ENCODE measurements at places on chromosomes 11 and 22.

- DNase-seq, result no peak
These were observed 8.1 kb upstream of the NEU3 start for GRCh38 chr11:74980634-74981033.

- no peak for DNase-seq
These were observed 22.3 kb downstream of the HPS4 start for GRCh38 chr22:26461188-26461810.

- DNase-seq, result no peak
These were observed 2.7 kb downstream of the PPFIBP2 start for GRCh38 chr11:7516475-7516874.

- DNase-seq, result no peak
These were observed 26.3 kb upstream of the RBMXL2 start for GRCh38 chr11:7062534-7062933.

DNA sequence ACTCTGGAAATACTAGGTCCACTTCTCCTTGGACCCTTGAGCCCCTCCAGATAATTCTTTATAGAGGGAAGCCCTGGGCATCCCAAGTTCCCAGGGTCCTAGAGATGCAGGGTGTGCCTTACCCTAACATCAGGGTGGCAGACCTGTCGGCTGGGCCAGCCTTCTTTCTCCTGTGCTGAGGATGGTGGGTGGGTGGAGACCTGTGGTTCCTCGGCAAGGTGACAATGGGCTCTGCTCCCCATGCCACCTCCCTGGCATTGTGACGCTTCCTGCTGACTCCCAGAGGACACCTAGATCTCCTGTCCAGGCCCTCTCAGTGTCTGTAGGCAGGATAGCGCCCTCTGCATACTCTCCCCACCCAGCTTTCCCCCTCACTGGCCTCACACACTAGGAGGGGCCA lies 3.8 kb upstream of the DERL3 start:
- DNase-seq, result no peak

DNA sequence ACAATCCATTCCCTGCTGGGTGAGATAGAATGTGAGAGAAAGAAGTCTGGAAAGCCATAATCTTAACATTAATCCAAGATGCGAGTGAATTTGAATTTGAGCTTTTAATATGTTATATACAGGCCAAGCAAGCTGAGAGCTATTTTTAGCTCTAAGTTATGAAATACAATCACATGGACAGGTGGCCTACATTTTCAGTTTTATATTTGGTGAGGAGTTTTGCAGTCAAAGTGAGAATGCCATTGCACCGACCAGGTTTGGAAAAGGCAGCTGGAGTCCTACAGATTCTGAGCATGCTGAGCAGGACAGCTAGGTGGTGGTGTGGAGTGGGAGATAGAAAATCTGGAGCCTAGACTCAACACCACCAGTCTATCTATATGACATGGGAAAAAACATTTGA lies 12.0 kb downstream of the OR5B21 start:
- no peak for DNase-seq

- DNase-seq, result no peak
These were observed 46.1 kb downstream of the PISD start for GRCh38 chr22:31615940-31616314.

DNA sequence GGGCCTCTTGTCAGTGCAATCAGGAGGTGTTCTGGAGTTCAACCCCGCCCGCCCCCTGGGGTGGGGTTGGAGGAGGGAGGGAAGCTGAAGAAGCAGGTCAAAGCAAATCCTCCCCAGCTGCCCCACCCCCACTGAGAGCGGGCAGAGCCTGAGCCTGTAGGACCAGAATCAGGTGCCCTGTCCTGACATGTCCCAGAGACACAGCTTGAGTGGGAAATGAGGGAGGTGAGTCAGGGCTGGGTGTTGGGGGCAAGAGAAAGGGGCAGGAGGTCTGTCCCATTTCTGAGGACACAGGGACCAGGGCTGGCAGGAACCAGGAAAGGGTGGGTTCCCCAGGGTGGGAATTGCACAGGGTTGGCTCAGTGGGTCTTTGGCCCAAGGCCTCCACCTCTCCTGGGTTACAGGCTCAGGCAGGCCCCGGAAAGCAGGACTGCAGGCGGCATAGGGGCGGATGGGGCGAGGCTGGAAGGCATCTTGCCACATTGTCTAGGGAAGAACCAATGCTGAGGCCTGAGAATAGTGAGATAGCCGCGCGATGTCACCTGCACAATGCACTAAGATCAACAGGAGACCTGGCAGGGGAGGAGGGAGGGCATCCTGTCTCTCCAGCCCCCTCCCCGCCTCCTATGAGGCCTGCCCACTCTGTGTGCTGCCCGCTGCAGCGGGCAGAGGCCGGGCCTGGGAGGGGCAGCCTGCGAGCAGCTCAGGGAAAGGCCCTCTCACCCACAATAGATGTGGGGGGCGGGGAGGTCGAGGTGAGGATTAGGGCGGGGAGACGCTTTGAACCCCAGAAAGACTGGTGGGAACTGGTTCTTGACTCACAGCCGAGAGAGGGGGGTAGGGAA lies 32.4 kb downstream of the NECTIN1 start:
- DNase-seq, result no peak

- DNase-seq, result no peak
These were observed 9.1 kb downstream of the PPP6R3 start for GRCh38 chr11:68469642-68470041.

DNA sequence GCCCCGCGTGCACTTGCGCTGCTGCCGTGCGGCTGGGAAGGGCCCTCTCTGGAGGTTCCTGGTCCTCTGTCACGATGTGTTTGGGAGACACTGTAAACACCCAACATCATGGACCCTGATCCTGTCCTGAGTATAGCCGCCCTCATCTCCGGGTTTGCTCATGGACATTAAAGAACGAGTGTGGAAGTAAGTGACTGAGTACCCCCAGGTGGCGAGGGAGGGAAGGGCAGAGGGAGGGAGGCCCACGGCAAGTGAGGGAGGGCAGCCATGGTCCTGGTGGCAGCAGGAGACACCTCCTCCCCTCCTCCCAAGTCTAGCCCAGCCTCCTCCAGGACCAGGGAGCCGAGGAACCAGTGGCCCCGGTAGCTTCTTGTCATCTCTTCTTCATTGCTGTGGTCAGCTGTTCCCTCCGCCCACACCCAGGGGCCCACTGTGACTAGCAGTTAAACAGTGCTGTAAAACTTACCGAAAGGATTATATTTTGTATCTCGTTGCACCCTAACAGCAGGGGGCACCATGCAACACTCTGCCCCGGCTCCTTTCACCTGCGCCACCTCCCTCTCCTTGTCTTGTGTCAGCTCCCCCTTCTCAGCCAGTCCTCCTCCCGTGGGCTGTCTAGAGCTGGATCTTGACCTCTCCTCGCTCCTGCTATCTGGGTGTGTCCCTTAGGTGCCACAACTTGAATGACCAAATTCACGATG lies 566.5 kb upstream of the B3GAT1 start:
- no peak for DNase-seq

GRCh38 chr22:42560781-42561180 lies 7.0 kb downstream of the SERHL2 start:
- no peak for DNase-seq

- DNase-seq, result no peak
These were observed 74.6 kb downstream of the AASDHPPT start for GRCh38 chr11:106152013-106152412.

DNA sequence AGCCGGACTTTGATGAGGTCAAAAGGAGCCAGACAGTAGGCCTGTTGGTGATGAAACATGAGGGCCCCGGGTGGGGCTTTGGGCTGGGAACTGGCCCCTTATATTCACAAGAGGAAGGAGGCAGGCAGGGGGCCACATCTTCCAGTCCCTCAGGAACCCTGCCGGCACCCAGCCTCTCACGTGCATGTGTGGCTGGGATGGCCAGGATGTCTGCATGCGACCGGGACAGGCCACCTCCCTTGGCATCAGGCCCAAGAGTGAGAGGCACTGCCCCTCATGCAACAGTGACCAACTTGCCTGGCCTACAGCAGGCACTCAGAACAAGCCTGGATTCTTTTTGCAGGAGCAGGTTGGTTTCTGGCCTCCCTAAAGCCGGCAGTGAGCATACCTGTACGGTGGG lies 5.4 kb downstream of the SLC25A45 start:
- no peak for DNase-seq

GRCh38 chr11:118206391-118207031 lies 18.3 kb downstream of the JAML start:
- no peak for DNase-seq

- DNase-seq, result no peak
These were observed 132.4 kb downstream of the TTC28 start for GRCh38 chr22:28547132-28547842.

GRCh38 chr11:47408598-47409439 lies 429 bp downstream of the SLC39A13 start:
- no peak for DNase-seq

DNA sequence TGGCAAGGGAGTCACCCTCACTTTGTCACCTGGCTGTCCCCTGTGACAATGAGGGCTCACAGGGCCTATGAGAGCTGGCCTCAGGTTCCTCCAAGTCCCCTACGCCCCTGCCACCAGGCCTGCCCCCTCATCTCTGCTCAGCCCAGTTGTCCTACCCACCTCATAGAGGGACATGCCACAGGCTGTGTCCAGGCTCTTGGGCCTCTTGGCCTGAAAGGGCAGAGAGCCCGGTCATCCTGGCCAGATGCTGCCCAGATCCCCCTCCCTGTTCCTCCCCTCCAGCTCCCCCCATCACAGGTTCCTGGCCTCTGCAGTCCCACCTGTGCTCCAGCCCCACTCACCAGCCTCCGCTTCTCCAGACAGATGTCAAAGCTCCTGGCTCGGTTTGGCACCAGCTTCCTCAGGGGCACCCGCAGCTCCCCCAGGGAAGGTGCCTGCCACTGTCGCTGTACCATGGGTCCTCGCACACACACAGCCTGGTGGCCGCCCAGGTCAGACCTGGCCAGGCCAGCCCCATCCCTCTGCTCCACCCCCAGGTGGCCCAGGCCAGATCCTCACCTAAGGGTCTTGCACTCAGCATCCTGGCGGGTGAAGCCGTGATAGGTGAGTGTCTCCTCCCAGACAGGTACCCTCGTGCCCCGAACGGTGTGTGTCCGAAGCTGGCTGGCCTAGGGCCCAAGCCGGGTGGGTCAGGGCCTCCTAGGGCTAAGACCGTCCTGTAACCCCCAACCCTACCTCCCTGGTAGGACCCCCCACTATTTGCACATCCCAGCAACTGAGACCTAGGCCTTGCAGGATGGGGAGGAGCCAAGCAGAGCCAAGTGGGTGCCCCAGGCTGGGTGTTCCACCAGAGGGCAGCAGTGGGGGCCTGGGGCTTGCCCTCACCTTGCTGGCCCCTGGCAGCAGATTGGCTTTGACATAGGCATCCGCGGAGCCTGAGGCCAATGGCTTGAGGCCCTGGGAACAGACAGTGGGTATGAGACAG lies 8.3 kb downstream of the NDUFV1 start:
- DNase-seq, result peak; percentile 34

GRCh38 chr22:20952544-20953341 lies 14.3 kb upstream of the AIFM3 start:
- no peak for DNase-seq

DNA sequence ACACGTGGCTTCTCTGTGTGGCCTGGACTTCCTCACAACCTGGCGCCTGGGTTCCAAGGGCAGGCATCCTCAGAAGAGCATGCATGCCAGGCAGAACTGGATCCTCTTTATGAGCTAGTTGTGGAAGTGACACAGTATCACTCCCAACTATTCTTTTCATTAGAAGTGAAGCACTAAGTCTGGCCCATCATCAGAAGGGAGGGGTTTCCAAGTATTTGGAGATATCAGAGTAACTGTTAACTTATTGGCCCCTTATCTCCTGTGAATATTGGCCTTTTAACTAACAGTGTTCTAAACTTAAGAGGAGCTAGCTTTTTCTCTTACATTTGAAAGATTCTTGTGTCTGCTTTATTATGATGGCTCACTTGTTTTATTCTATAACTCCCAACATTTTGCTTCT lies 35.5 kb downstream of the FDX1 start:
- no peak for DNase-seq

DNA sequence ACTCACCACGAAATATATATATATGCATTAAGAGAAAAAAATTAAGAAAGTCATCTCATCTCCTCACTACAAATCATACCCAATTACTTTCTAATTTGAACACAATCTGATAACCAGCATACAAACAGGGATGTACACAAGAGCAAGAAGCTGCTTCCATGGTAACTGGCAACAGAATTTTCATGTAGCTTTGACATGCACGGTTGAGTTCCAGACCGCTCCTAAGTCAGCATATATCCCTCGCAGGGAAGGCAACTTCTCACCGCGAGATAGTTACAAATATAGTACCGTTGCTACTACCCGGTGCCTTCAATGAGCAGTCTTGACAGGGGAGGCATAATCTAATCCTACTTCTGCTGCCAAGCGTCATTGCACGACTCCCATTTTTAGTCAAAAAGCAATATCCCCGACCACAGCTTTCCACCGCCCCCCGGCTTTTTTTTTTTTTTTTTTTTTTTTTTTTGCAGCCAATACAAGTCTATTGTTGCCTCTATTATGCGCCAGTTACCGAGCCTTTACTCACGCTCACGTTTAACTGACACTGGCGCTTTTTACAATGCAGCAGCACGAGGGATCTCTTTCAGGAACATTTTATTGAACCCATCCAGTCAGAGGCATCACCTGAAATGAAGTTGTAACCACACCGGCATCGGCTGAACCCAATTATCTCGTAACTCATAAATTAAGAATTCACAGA lies 2.2 kb downstream of the CADM1 start:
- no peak for DNase-seq

DNA sequence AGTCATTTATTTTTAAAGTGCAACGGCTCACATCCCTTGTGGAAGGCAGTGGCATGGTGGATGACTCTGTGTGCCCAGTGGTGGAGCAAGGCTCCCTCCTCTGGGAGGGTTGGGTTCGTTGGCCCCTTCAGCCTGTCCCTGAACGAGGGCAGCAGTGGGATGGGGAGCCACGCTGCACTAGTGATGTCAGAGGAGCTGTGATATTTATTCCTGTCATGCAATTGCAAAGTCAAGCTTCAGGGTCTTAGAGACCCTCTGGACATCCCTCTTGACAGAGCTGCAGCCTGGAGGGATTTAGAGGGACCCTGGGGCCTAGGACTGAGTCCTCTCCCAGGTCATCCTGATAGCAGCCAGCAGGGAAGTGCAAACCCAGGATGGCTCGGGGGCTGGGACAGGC lies 78.2 kb upstream of the NARS2 start:
- DNase-seq, result no peak

DNA sequence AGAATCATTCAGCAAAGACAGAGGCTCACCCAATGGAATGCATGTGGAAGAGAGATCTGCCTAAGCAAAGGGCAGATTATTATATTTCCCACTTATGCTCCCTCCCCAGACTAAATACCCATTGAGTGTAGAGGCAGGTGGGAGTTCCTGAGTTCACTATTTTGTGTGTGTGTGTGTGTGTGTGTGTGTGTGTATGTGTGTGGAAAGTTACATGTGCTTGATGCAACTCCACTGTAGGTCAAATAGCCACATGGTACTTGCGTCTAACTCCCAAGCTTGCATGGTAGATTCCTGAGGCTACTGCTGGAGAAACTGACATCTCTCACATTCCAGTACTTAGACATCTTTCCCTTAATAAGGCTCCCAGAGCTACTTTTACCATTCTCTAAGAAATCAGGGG lies 3.4 kb upstream of the COPB1 start:
- DNase-seq, result no peak

All from stimulated activated CD4-positive, alpha-beta T cell treated with anti-CD3 and anti-CD28 coated beads, Interleukin-1b, Interleukin-23, amount 100 ng/mL, for 1 hour (primary cell).